Endothelial cell (in vitro differentiated cells): ENCODE measurements at places on chromosomes 4 and X. TPM values are rescaled to one million over a fixed set of nuclear protein-coding genes. Genes with fewer than 3 reads are reported as not detected.

- no peak for DNase-seq
Observed at GRCh38 chrX:41723826-41724225, at the start of gene GPR82. GPR82 (plus strand) TSS chrX:41724181; CDS start chrX:41727027, 2,846 bp downstream.

- no peak for DNase-seq
Observed at GRCh38 chrX:110402091-110402849, 43.6 kb downstream of the RTL9 start.

DNA sequence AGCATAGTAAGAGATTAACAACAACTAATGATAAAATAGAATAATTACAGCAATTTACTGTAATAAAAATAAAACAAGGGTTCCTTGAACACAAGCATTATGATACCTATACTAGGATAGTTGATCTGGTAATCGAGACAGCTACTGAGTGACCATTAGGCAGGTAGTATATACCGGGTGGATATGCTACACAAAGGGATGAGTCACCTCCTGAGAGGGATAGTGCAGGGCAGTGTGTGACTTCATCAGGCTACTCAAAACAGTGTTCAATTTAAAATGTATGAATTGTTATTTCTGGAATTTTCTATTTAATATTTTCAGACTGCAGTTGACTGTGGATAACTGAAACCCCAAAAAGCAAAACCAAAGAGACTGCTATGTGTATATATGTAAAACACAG, 9.7 kb upstream of the ANTXR2 start:
- no peak for DNase-seq

- DNase-seq: no peak
Observed at GRCh38 chrX:152876931-152877840, 20.7 kb upstream of the ZNF185 start.

- DNase-seq: no peak
Observed at GRCh38 chr4:82745173-82745842, 53.3 kb downstream of the SCD5 start.

GRCh38 chrX:152892999-152893891, 4.6 kb upstream of the ZNF185 start:
- no peak for DNase-seq

DNA sequence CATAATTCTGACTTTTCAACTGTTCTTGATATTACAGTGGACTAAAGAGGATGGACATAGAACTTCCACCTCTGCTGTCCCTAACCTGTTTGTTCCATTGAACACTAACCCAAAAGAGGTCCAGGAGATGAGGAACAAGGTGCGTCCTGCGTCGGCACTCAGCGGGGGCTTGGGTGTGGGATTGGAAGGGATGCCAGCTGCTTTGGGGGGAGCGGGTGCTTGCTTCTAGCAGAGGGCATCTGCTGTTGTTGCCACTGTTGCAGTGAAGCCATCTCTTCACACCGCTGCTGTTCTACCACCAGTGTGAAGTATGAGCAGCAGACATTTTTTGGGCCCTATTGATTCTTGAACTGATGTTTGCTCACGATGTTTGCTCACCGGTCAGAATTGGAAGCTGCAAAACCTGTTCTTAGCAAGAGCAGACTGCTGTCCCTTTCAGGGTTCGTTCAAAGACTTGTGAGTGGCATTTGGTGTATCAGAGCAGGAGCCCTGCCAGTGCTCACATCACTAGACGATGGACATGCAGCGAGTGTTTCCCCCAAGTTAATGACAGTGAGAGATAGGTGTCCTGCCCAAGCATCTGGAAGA, 55.4 kb downstream of the NOP14 start:
- no peak for DNase-seq

CT45A2 gene
- not detected for total RNA-seq

TCEAL2 gene
- total RNA-seq: 11.1 TPM

MXRA5 gene
- total RNA-seq: 4.3 TPM
